ENCODE measurements at places on chromosomes 12 and 14.
A peak's percentile ranks its signal among the peaks of the same experiment; 100 is the strongest.

DNA sequence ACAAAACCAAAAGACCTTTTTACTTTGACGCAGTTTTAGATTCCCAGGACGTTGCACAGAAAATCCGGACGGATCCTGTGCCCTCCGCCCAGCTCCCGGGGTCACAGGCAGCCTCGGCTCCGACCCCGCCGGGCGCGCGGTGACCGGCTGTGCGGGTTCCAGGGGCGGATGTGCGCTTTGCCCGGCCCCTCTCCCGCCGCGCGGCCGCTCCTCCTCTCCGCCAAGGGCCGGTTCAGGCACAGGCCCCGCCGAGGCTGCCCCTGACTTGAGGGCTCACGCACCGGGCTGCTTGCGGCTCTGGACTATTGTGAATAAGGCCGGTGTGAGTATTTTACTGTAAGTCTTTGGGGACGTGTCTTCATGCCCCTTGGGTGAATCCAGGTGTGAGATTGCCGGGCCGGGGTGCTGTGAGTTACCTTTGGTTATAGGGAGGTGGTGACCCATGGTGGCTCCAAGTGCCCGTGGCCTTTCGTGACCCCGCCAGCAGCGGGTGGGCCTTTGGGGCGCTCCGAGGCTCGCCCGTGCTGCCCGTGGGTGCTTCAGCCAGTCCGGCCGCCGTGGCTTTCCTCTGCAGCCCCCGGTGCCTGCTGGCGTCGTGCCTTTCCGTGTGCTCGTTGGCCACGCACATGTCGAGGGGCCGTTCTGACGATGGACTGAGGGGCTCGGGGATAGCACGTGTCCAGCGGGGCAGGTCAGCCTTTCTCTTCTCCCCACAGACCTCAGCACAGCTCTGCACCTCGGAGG, 45.9 kb downstream of the NOC4L start:
- no peaks in the 10 kb centered on the region for H3K27me3 ChIP-seq
- peak overlapping the region; percentile 77 for H3K4me3 ChIP-seq
- H3K4me1 ChIP-seq, result peaks cover 9% of the 10 kb centered on the region
- H3K27ac ChIP-seq, result peak overlapping the region; percentile 78
- no peaks in the 10 kb centered on the region for H3K36me3 ChIP-seq

DNA sequence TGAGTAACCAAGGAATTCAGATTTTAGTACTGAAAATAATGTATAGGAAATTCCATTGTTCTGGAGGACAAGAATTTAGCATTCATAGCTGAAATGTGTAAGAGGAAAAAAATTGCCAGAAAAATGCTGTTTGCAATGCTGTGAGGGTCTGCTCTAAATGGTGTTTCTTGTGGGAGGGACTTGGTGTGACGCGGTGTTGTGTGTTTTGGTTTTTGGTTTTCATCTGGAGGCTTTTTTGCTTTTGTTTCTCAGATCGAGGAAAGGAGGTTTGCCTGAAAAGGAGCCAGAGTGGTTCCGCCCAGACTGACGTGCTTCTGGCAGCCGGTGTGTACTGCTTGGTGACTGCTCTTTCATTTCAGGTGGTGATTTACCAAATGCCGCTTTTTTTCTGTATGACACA, 211.8 kb upstream of the HMGA2 start:
- no peak overlapping the region for H3K27ac ChIP-seq
- DNase-seq, result no peak
- H3K36me3 ChIP-seq, result no peaks in the 10 kb centered on the region

GRCh38 chr14:27608377-27608776, 1010.5 kb upstream of the NOVA1 start:
- H3K27me3 ChIP-seq, result no peaks in the 10 kb centered on the region
- no peak overlapping the region for H3K27ac ChIP-seq
- H3K4me3 ChIP-seq, result no peak overlapping the region
- DNase-seq, result no peak
- no peaks in the 10 kb centered on the region for H3K4me1 ChIP-seq

GRCh38 chr14:92441751-92442504, 71.7 kb upstream of the RIN3 start:
- H3K36me3 ChIP-seq, result no peaks in the 10 kb centered on the region
- H3K27ac ChIP-seq, result no peak overlapping the region
- no peaks in the 10 kb centered on the region for H3K27me3 ChIP-seq
- no peak for DNase-seq
- H3K4me1 ChIP-seq, result no peaks in the 10 kb centered on the region

- no peak overlapping the region for H3K27ac ChIP-seq
- no peaks in the 10 kb centered on the region for H3K36me3 ChIP-seq
- no peak overlapping the region for H3K4me3 ChIP-seq
- DNase-seq, result no peak
Observed at GRCh38 chr12:84070292-84070691, 842.3 kb downstream of the SLC6A15 start.

DNA sequence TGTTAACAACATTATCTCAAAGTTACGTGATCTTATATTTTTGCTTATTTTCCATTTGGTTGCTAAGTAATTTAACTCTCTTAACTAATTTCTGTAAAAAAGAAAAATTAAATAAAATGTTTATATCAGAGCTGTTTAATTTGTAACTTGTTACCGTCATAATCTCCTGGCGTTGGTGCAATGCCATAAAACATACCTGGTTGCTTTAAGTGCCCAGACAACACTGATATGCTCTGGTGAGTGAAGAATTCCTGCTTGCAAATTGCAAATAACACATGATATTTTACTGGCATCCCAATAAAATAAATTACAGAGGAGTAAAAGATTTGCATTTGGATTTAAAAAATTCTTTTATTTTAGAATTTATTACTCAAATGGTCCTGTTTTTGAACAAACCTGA, 640.1 kb upstream of the MIS18BP1 start:
- H3K36me3 ChIP-seq, result no peaks in the 10 kb centered on the region
- H3K27ac ChIP-seq, result no peak overlapping the region
- H3K27me3 ChIP-seq, result no peaks in the 10 kb centered on the region
- no peak overlapping the region for H3K4me3 ChIP-seq

- no peak for DNase-seq
- H3K27me3 ChIP-seq, result no peaks in the 10 kb centered on the region
- no peak overlapping the region for H3K4me3 ChIP-seq
- no peaks in the 10 kb centered on the region for H3K4me1 ChIP-seq
- no peaks in the 10 kb centered on the region for H3K36me3 ChIP-seq
- no peak overlapping the region for H3K27ac ChIP-seq
Observed at GRCh38 chr12:25934456-25934855, 24.0 kb upstream of the RASSF8 start.

DNA sequence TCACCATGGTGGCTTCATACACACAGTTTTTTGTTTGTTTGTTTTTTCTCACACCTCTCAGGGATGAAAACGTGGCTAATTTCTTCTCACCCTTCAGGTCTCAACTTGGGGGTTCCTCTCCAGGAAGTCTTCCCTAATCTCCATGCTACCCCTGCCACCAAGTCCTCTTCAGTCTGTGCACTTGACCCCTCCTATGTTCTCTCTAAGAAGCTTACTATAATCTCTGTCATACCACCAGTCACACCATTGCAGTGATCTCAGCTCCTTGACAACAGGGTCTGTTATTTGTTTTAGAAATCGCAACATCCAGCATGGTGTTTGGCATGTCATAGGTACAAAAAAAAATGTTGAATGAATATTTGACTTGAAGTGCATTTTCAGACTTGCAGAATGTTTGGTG, 83.4 kb downstream of the PRORP start:
- no peak overlapping the region for H3K4me3 ChIP-seq
- no peaks in the 10 kb centered on the region for H3K4me1 ChIP-seq
- H3K36me3 ChIP-seq, result no peaks in the 10 kb centered on the region
- DNase-seq, result no peak
- no peak overlapping the region for H3K27ac ChIP-seq
- H3K27me3 ChIP-seq, result no peaks in the 10 kb centered on the region

DNA sequence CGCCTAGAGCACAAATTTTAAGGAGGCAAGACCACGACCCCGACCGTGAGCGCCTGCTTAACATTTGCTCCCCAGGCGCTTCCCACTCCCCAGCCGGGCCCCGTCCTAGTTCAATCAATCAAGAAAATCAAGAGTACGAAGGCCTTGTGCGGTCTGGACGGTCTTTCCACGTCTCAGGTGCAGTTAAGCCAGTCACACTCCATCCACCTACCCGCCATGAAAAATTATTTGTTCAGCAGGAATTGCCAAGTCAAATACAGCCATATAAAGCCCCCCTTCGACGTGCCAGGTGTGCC, 603 bp upstream of the LRR1 start:
- peak overlapping the region; percentile 88 for H3K4me3 ChIP-seq
- DNase-seq, result no peak
- H3K27ac ChIP-seq, result peak overlapping the region; percentile 97
- peaks cover 23% of the 10 kb centered on the region for H3K4me1 ChIP-seq

DNA sequence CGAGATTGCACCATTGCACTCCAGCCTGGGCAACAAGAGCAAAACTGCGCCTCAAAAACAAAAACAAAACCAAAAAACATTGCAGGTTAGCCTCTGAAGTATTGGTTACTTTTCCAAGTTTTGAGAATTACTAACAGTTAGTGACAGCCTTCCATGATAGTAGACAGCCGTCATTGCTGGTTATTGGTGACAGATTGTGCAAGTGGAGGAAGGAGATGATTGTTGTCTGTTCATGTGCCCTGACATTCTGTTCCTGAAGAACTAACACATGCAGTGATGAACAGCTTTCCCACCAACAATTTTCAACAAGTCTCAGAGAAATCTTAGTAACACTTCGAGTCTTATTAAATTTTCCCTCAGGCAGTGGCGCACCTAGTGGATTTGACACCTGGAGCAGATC, 89.3 kb upstream of the NAP1L1 start:
- H3K4me1 ChIP-seq, result no peaks in the 10 kb centered on the region
- H3K36me3 ChIP-seq, result no peaks in the 10 kb centered on the region
- no peak overlapping the region for H3K4me3 ChIP-seq

- H3K36me3 ChIP-seq, result no peaks in the 10 kb centered on the region
- H3K27me3 ChIP-seq, result no peaks in the 10 kb centered on the region
- H3K27ac ChIP-seq, result no peak overlapping the region
- no peaks in the 10 kb centered on the region for H3K4me1 ChIP-seq
- no peak for DNase-seq
Observed at GRCh38 chr14:27040552-27040951, 442.7 kb upstream of the NOVA1 start.

GRCh38 chr12:16492820-16493797, 112.9 kb downstream of the LMO3 start:
- no peaks in the 10 kb centered on the region for H3K36me3 ChIP-seq
- H3K27me3 ChIP-seq, result no peaks in the 10 kb centered on the region
- no peak for DNase-seq
- H3K27ac ChIP-seq, result no peak overlapping the region

- peaks cover 98% of the 10 kb centered on the region for H3K36me3 ChIP-seq
- no peak overlapping the region for H3K27ac ChIP-seq
- H3K4me1 ChIP-seq, result no peaks in the 10 kb centered on the region
- H3K27me3 ChIP-seq, result no peaks in the 10 kb centered on the region
Observed at GRCh38 chr12:117158911-117159553, 31.2 kb downstream of the FBXO21 start.

GRCh38 chr12:34598352-34598827, 576.1 kb downstream of the ALG10 start:
- no peaks in the 10 kb centered on the region for H3K27me3 ChIP-seq
- H3K36me3 ChIP-seq, result no peaks in the 10 kb centered on the region
- no peaks in the 10 kb centered on the region for H3K4me1 ChIP-seq
- H3K27ac ChIP-seq, result no peak overlapping the region

- H3K27me3 ChIP-seq, result no peaks in the 10 kb centered on the region
- no peak overlapping the region for H3K4me3 ChIP-seq
- H3K4me1 ChIP-seq, result no peaks in the 10 kb centered on the region
- DNase-seq, result no peak
- H3K36me3 ChIP-seq, result no peaks in the 10 kb centered on the region
Observed at GRCh38 chr14:71554959-71555612, 377.1 kb upstream of the RGS6 start.

DNA sequence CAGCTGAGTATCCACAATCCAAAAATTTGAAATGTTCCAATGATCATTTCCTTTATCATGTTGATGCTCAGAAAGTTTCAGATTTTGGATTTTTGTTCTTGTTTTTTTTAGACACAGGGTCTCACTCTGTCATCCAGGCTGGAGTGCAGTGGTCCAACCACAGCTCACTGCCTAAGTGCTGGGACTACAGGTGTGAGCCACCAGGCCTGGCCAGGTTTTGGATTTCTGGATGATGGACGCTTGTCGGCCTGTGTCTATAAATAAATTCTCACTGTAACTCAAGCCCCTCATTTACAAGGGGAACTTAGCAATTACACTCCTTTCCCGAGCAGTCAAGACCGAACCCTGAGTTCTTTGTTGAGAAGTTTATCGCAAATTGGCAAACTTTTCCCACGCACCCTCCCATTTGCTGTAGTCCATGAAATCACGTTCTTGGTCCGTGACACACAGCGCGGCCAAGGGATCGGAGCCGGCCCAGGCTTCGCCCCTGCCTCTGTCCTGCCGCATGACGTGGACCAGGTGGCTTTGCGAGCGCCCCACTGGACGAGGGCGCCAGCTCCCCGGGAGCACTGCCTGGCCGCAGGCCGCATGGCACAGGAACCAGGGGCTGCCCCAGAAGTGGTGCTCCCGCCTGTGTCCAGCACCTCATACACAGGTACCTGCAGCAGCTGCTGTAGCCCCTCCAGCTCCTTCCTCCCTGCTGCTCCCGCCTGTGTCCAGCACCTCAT, 14.0 kb upstream of the ANKLE2 start:
- no peak overlapping the region for H3K4me3 ChIP-seq
- H3K4me1 ChIP-seq, result peaks cover 38% of the 10 kb centered on the region
- no peak for DNase-seq
- H3K27ac ChIP-seq, result no peak overlapping the region

DNA sequence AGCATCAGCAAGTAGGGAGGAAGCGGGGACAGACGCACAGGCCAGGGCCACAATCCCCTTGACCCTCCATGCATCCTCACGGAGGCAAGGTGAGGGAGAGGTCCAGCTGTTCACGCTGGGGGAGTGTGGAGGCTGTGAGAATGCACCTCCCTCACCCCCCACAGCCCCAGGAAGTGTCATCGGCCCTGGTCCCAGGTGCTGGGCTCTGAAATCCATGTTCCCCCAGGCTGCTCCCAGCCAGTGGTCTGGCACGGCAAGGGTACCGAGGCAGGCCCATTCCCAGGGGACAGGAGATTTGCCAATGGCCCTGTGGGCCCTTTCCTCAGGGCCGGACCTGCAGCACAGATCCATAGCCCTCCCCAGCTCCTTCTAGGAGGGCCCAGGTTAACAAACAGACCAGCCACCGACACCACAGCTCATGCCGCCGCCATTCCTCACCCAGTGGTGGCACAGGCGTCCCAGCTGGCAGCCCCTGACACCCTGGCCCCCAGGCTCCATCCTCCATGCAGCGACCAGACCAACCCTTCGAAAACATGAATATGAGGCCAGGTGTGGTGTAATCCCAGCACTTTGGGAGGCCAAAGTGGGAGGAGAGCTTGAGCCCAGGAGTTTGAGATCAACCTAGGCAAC, 21.9 kb upstream of the EIF5 start:
- no peak overlapping the region for H3K4me3 ChIP-seq
- no peaks in the 10 kb centered on the region for H3K4me1 ChIP-seq
- H3K27ac ChIP-seq, result no peak overlapping the region
- DNase-seq, result no peak
- no peaks in the 10 kb centered on the region for H3K27me3 ChIP-seq

Measured in esophagus muscularis mucosa (tissue), 4 donors.